ENCODE measurements at places on chromosomes 2 and 18.

DNA sequence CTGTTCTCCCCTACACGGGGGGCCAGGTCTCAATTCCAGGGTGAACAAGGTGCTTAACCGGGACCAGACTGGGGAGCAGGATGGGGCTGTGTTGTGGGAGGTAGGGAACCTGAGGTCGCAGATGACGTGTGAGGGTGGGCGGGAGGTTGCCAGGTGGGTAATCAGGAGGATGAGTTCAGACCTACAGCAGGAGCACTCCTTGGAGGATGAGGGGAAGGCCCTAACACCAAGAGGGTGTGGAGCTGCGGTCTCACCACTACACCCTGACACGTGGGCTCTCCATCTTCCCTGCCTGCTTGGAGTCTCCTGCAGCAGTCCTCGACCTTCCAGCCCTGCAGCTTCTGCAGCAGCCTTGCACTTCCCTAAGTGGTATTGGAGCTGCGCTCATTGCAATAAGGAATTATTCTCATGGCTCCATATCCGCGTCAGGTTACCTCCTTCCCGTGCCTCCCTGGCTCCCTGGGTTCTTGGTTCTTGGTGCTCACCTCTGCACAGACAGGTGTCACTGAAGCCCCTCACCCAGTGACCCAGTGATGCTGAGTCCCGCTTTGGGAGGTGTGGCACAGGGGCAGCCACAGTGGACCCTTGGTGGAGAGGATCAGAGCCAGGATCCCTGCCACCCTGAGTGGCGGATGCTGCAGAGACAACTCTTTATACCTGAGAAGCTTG lies 15.5 kb downstream of the SH3BP4 start:
- DNase-seq = no peak

DNA sequence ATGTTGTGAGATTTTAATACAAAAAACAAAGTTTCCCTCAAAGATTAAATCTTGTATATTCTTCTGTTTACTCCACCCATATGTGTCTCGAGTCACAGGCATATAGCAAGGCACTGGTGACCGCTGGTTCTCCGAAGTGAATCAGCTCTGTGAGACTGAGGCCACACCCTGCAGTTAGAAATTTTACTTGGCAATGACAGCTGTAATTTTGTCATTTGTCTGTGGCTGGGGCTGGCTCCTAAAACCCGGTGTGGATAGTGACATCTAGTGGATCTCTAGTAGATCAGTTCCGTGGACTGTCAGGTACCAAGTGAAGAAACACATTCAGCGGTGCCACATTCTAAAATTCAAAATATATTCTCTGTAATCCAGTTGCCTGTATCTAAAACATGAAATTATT lies 278.0 kb downstream of the NEDD4L start:
- no peak for DNase-seq

GRCh38 chr2:161063157-161063945 lies 96.9 kb upstream of the TANK start:
- peak; percentile 50 for DNase-seq

- no peak for DNase-seq
Observed at GRCh38 chr2:119426801-119427395, 4.8 kb upstream of the TMEM37 start.

DNA sequence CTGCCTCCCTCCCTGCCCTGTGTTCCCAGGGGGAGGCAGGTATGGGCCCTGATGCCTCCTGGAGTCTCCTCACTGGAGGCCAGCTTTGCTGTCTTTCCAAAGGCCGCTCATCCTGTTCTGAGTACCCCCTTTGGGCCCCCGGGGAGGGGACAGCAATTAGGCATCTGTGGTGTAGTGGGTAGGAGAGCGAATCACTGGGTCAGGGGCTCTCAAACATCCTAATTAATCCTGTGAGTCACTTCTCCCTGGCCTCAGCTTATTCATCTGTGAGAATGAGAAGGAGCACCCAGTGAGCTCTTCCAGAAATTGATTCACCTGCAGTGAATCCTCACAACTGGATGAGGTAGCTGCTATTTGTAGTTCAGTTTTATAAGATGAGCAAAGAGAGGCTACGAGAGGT lies 16.4 kb downstream of the TET3 start:
- no peak for DNase-seq

GRCh38 chr2:9199716-9200632 lies 6.6 kb upstream of the ASAP2 start:
- DNase-seq = no peak

- DNase-seq = no peak
Observed at GRCh38 chr2:80073134-80073561, 231.4 kb downstream of the LRRTM1 start.

- peak; percentile 37 for DNase-seq
Observed at GRCh38 chr2:97870396-97870843, 125.3 kb downstream of the TMEM131 start.

GRCh38 chr2:148103946-148104345 lies 83.1 kb downstream of the MBD5 start:
- DNase-seq = no peak

DNA sequence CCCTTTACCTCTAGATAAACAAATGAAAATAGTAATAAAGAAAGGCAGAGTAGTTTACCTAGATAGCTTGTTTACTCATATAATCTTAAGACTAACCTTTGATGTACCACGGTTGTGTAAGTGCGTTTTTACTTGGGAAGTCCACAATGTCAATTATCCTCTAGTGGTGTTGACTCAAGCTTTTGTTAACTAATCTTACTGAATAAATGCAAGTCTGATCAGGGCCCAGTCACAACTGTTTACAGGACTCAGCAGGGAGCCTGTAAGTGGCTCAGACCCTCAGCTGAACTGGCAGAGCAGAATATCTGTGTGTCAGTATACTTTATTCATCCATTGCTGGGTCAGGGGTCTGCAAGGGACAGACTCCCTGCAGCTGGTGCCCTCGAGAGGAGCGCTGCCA lies 98.1 kb upstream of the ACAA2 start:
- DNase-seq = no peak

GRCh38 chr18:36448384-36449290 lies 151.1 kb downstream of the FHOD3 start:
- no peak for DNase-seq

DNA sequence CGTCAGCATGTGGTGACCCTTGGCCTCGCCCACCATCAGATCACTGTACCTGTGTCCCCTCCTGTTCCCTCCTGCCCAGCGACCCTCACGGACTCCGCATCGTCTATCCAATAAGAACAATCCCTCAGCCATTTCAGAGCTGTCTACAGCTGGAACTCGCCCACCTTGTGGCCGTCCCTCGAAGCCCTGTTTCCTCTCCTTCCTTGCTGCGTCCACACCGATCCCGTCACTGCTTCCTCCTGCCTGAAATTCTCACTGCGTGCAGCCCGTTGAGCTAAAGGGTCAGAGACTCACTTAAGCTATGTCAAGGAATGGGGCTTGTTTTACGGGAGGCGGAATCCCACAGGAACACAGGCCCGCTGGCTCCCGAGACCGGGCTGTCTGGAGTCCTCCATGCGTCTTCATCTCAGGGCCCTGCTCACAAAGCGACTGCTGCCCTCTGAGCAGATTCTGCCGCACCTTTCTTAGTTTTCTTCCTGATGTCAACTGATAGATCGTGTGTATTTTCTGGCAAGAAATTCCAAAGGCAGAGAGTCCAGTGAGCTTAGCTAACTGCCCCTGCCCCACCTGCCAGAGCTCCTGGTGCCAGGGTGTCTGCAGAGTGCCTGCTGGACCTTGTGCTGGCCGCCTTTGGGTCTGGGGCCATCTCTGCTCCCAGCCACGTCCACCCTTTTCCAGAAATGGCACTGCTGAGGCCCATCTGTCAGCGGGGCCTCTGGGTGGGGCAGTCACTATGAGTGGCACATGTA lies 35.3 kb downstream of the KLHL29 start:
- no peak for DNase-seq

- DNase-seq = no peak
Observed at GRCh38 chr2:163441603-163442002, 294.2 kb downstream of the FIGN start.

DNA sequence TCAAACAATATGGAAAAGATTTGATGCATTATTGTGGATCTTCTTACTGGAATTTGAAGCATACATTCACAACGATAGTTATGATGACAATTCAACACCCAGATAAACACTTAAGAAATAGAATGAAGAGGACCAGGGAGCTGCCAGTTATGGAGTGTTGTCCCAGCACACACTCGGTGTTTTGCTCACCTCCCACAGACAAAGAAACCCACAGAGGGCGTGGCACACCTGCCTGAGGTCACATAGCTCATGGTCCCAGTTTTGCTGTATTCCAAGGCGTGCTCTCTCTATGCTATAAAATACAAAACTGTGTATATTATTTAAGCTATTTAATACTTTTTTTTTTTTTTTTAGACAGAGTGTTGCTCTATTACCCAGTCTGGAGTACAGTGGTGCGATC lies 31.1 kb downstream of the EFR3B start:
- DNase-seq = no peak

- no peak for DNase-seq
Observed at GRCh38 chr2:151971301-151972051, 127.4 kb downstream of the CACNB4 start.

DNA sequence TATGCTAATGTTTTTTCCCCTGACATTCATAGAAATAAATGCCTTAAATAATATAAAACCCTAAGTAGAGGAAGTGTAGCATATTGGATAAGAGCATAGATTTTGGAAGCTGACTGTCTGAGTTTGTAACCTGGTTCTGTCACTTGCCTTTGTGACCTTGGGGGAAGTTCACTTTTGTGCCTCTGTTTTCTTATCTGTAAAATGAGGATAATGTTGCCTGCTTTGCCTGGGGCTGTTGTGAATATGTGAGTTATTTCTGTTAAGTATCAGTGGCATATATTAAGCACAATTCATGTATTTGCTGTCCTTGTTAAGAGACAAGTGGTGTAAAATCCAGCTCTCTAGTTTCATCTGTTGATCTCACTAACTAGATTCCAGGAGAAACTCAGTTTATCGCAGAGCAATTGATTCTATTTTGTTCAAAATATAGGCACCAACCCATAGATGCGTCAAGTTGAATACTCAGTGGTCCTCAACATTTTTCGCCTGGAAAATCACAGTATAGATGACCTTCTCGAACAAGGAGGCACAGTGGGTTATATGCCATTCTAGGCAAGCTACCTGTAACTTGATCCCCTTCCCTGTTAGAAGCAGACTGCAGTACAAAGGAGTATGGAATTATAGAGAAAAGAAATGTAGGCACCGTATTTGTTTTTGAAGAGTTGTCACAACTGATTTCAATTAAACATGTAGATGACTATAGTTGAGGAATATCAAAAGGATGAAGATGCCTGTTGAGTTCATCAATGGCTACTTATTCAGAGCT lies 67.0 kb downstream of the SOCS6 start:
- DNase-seq = no peak

DNA sequence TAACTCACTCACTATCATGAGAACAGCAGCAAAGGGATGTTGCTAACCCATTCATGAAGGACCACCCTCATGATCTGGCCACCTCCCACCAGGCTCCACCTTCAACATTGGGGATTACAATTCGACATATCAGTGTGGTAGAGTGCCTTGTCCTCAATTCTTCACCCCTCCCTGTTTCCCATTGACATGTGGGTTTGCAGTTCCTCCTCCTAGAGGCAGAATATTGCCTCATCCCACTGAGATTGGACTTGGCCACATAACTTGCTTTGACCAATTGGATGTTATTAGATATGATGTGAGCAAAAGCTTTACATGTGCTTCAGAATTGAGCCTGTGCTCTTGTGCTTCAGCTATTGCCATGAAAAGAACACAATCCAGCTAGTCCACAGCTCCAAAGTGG lies 217.0 kb upstream of the CXCR4 start:
- DNase-seq = no peak

DNA sequence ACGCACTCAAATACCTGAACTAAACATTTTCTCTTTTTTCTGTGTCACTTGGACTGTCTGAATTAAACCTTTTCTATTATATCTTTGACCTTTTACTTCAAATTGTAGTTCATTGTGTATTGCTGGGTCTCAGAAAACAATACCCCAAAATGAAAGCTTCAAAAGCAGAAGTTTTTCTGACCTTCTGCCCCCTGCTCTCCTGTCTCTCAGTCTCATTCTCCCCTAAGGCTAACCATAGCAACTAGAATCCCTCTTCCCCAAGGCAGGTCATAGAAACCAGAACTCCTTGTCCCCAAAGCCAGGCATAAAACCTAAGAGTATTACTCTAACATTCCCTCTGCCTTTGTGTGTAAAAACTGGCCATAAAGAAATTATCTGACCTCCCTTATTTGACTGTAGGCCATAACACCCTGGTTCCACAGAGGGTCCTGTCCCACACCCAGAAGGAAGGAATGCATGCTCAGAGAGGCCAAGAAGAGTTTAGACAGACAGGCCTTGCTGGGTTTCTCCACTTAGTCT lies 93.5 kb upstream of the B3GNT2 start:
- DNase-seq = no peak

- DNase-seq = no peak
Observed at GRCh38 chr2:241568726-241569125, 10.2 kb downstream of the BOK start.

DNA sequence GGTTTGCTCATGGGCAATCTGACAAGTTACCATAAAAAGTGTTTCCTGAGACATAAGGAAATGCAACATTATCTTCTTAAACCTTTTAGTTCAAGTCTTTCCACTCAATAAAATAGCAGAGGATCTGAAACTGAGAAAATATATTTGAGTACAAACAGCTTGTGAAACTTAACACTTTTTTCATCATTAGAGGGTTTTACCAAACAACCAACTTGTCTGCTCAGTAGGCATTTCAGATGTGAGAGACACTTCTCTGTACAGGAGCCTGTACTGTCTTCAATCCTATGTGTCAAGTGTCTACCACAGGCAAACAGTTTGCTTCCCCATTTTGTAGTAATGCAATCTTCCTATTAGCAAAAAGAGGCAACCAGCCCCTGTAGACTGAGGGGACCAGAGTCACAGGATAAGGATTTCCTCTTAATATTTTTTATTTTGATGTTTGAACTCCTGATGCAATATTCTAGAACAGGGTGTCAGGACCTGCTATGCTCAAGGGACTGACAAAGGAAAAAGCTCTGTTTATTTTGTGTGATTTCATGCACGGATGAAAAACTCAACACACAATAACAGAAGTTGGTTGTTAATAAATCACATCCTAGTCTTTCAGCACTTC lies 159.1 kb upstream of the LHCGR start:
- no peak for DNase-seq

DNA sequence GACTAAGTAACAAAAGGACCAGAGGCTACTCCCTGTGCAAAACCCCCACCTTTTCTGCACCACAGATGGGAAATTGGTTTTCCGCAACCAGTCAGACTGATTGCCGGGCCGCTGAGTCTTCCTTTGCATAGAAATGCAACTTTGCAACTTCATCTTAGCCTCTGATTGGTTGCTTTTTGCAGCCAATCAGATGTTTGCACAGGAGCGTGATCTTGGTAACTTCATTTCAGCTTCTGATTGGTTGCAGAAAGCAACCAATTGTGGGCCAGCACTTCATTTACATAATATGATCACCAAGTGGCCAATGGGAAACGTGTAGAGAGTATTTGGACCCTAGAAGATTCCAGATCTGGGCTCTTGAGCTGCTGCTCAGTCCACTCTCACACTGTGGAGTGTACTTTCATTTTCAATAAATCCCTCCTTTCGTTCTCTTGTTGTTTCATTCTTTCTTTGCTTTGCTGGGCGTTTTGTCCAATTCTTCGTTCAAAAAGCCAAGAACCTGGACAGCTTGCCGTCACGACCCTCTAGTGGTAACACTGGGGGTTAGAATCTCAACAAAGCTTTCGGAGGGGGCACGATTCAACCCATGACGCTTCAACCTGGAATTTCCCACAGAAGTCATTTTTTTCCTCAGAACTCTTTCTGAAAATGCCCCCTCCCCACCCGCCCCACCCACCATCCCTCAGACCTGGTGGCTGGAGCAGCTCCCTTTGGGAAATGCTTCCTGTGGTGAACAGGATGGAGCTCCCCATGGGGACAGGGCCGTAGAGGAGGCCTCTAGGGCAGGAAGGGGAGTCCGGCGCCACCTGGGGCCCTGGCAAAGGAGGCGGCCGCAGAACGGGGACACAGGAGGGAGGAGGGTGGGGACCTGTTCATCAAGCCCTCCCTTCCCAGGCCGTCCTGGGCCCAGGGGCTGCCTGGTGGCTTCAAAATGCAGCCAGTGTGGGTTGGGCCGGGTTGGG lies 31.8 kb upstream of the KCNF1 start:
- DNase-seq = no peak
